ENCODE measurements at places on chromosomes 5 and 9.

- DNase-seq, result no peak
Measured at GRCh38 chr9:73719660-73720059, 568.0 kb downstream of the ANXA1 start.

- DNase-seq, result no peak
Measured at GRCh38 chr5:151600069-151600665, 9.0 kb upstream of the FAT2 start.

GRCh38 chr5:42059291-42059690 is 134.2 kb downstream of the FBXO4 start:
- no peak for DNase-seq

GRCh38 chr5:76363352-76364225 is 39.5 kb upstream of the IQGAP2 start:
- no peak for DNase-seq

DNA sequence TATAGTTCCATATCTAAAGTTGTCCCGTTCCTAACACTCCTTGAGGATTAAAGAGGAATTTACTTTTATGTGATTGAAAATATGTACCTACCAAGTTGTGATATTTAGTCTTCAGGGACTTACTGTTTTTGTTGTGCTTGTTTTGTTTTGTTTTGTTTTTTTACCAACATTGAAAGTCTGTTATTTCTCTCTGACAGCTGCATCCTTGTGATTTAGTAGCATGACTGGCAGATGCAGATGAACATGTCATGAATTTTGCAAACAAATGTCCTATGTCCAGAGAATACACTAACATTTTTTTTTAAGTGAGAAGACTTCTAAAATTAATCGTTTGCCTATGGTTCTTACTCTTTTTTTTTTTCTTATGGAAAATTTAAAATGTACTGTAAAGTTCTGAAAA is 85.4 kb downstream of the MAN2A1 start:
- no peak for DNase-seq

GRCh38 chr5:26329562-26330189 is 708.7 kb downstream of the CDH9 start:
- no peak for DNase-seq

- DNase-seq, result peak; percentile 46
Measured at GRCh38 chr9:88313364-88314220, 74.7 kb upstream of the SPIN1 start.

- DNase-seq, result no peak
Measured at GRCh38 chr9:94150279-94150828, 66.1 kb downstream of the PTPDC1 start.

DNA sequence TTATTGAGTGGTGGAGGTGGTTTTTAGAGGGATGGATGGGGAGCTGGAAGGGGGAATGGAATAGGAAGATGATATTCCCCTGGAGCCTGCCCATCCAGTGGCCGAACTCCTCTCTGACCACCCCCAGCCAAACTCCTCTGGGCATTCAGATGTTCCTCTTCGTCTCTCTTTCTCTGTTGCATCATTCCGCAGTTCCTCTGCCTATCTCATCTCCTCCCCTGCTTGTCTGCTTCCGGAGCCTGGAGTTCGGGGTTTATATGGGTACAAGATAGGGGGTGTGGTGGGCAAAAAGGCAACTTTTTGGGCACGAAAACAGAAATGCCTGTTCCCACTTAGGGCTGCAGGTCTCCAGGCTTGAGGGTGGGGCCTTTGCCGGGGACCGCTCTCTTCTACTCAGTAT is 12.2 kb upstream of the CDK5RAP2 start:
- DNase-seq, result no peak

DNA sequence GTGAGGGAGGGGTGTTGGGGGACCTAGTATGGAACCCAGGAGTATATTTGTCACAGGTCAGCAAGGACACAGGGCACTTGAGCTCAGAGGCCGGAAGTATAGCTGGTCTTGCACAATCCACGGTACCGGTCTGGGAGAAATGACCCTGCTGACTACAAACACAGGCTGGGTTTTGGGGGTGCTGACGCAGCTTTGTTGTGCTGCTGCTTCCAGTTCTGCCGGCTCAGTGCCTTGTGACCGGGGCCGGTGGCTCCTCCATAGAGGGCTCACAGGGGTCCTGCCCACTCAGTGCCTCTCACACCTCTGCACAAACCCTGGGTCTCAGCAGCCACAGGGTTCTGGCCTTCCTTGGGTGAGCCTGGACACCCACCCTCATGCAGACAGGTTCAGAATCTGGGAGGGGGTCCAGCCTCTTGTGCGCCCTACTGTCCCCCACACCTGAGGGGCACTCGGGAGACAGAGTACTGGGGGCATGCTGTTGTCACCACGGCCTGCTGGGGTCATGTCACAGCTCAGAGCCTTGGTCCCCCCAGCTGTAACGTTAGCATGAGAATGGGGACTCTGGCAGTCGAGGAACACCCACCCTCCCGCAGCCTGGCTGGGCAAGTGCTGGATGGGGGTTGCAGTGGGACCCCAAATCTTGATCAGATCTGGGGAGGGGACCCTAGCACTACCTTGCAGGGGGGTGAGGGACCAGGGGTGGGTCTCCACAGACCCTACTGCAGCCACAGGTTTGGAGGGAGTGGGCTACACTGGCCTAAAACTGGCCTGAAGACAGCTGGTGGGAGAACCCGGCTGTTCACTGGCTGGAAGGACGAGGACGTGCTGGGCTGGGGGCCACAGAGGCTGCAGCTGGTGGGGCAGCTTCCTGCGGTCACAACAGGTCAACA is 17.7 kb downstream of the NINJ1 start:
- no peak for DNase-seq

DNA sequence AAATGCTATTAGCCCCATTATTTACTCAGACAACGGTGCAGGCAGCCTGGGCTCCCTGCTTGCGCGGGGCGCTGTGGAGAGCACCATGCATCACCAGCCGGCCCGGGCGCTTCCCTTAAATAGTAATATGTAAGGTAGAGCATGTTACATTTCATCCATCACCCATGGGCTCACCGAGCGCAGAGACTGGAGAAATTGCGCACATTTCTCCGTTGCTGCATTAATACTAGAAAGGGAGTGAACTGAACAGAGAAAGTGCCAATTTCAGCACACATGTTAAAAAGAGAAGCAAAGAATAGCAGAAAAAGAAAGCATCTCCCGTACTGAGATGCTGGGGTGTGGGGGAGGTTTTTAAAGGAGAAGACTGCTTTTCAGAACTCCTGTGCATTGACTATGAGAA is 400.3 kb downstream of the ZSWIM6 start:
- DNase-seq, result no peak

DNA sequence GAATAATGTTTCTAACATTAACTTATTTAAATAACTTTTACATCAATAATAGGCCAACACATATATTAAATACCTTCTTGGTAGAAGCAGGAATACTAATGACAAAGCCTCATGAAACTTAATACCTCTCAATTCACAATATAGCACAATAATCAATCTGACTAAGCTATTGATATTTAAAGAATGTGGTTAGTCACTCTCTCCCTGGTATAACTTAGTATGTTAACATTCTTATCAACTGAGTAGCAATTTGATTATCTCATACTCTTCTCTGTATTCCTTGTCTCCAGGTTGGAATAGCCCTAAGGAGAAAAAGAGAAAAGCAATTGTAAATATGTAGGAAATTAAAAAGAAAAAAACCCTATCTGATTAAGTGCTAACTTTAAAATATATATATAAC is 4.9 kb upstream of the PGGT1B start:
- no peak for DNase-seq

GRCh38 chr5:37582202-37582601 is 203.1 kb downstream of the WDR70 start:
- DNase-seq, result no peak

- DNase-seq, result peak; percentile 46
Measured at GRCh38 chr9:75071530-75072122, 16.3 kb downstream of the NMRK1 start.

DNA sequence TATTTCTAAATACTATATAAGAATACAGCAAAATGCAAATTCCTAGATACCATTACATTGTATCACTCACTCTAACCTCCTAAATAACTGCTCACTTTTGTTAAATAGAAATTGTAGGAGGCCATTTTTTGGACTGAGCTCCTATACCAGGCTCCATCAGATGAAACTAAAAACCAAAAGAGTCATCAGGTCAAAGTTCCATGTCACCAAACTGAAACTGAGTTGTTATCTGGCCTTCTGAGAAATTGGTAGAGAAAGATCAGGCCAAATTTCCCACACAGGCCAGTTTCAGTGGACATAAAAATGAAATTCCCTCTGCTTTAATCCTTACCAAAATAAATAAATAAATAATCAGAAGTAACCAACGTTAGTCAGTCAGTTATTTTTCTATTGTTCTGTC is 13.8 kb upstream of the SNX2 start:
- no peak for DNase-seq

DNA sequence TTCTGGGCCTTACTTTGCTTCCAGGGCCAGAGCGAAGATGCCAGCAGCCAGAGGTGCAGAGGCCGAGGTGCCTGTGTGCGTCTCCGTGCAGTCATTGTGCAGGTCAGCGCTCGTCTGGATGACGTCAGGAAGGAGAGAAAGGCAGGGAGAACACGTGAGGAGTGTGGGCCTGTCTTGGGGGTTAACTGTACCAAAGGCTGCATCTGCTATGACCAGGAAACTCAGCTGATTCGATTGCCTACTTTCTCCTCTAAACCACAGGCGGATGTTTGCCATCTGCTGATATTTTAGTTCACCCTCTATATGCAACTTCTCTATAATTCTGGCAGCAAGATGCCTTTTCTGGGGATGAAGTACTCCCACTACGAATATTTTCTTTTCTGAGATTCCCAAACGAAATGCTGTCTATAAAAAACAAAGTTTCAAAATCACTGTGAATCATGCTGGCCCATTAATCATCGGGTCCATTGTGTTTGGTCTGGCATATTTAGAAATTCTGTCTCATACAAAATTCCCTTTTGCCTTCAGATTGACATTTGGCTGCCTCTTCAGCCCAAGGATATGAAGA is 24.8 kb downstream of the PCSK1 start:
- no peak for DNase-seq

GRCh38 chr9:103104101-103104500 is 109.0 kb downstream of the CYLC2 start:
- no peak for DNase-seq

DNA sequence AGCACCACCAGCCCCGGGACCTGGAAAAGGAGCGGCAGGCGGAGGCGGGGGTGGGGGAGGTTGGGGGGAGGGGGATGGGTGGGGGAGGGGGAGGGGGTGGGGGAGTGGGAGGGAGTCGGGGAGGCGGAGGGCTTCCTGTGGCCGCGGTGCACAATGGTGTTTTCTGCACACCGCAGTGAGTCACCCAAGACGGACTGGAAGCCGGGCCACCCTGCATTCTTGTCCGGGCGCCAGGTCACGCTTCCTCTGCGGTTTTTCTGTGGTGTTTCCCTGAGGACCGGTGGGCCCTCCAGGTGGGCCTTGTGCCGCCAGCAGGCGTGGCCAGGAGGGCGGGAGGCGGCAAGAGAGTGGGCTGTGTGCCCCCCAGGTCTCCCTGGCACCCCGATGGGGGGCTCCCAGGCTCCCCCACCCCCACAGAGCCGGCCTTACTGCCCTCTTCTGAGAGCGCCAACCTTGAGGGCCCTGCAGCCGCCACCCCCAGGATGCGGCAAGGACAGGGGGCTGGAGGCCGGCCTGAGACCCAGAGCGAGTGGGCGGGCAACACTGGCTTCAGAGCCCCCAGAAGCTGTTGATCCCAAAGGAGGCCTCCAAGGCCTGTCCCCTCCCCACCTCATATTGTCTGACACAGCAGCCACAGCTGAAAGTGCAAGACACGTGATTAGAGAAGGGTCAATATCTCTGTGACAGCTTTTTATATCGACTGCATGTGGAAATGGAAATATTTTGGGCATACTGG is 11.1 kb downstream of the EXD3 start:
- DNase-seq, result peak; percentile 46

GRCh38 chr9:81669866-81670265 is 19.5 kb downstream of the TLE1 start:
- no peak for DNase-seq

- no peak for DNase-seq
Measured at GRCh38 chr9:81693671-81694378, 4.5 kb upstream of the TLE1 start.

All from stimulated activated CD4-positive, alpha-beta T cell treated with anti-CD3 and anti-CD28 coated beads, Interleukin-4, amount 100 ng/mL, for 48 hours (primary cell).